Cortex of kidney (tissue), 1 donor: ENCODE measurements at places on chromosomes 11 and 22.

DNA sequence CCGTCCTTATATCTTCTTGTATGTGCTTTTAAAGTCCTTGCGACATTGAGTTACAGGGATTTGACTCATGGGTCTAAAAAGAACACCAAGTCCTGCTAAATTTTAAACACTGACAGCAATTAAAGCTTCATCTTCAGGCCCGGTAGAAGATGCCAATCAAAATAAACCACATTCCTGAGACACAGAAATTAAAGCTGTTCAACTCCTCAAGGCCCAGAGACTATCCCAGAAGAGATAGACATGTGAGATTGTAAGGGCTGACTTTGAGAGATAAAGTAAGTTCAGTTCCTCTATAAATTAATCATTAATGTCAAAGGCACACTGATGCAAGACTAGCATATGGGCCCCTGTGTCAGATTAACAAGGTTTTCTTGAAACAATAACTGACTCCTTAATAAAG is 49.8 kb downstream of the OSBPL5 start:
- no peak for DNase-seq

GRCh38 chr22:19419464-19420178 is 11.9 kb downstream of the HIRA start:
- no peak for DNase-seq

- no peak for DNase-seq
Observed at GRCh38 chr11:32792948-32793475, 1.4 kb downstream of the CCDC73 start.

DNA sequence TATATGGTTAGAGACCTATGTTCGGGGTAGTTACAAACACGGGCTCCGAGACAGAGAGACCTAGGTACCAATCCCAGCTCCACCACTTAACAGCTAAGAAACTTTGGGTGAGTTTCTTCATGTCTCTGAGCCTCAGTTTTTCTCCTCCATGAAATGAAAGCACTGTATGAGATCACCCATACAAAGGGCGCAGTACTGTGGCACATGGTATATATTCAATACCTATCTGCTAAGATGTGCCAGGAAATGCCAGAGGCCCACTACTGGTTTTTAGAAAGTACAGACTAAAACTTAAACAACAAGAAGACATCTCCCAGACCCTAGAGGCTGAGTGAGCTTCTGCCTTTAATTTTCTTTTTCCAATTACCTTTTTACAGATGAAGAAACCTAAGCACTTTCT is 69.5 kb downstream of the SLC1A2 start:
- no peak for DNase-seq

GRCh38 chr22:25120093-25120561 is 79.5 kb upstream of the CRYBB3 start:
- DNase-seq, result no peak

GRCh38 chr11:76601272-76601671 is 69.3 kb downstream of the LRRC32 start:
- no peak for DNase-seq

DNA sequence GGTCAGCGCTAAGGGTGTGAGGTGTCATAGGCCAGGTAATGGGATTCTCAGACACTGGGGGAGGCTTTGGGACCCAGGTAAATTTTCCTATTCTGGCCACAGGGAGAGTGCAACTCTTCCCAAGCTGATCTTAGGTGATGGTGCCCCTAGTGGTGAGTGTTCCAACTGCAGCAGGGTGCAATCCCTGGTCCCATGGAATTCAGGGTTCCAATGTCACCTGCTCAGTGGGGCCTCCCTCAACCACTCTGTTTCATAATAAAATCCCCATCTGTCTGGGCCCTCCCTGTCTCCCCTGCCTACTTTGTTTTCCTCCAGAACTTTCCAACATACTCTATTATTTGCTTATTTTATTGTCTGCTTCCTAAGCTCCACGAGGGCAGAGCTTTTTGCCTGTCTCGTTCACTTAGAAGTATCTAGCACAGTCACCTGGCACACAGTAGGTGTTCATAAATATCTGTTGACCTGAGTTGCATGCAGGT is 2.9 kb upstream of the SGSM1 start:
- DNase-seq, result no peak

- no peak for DNase-seq
Observed at GRCh38 chr11:4186464-4187054, 92.0 kb downstream of the RRM1 start.

DNA sequence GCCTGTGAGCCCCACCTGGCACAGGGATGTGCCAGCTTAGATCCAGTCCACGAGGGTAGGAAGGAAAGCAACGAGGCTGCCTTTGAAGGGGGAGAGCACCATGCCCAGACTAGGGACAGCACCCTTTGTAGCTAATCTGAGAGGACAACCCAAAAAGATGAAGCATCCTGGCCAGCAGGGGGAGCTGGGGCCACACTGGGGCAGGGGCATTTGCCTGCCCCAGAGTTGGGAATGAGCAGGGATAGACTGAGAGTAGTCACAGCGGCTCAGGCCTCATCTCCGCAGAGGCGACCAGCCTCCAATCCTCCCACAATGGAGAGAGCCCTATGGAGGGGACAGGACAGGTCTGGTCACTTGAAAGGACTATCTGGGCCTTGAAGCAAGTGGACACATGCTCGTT is 16.4 kb downstream of the LMO1 start:
- no peak for DNase-seq

- DNase-seq, result no peak
Observed at GRCh38 chr11:19903620-19904069, 191.0 kb downstream of the NAV2 start.

- no peak for DNase-seq
Observed at GRCh38 chr11:72762641-72763304, 10.6 kb upstream of the ARAP1 start.

DNA sequence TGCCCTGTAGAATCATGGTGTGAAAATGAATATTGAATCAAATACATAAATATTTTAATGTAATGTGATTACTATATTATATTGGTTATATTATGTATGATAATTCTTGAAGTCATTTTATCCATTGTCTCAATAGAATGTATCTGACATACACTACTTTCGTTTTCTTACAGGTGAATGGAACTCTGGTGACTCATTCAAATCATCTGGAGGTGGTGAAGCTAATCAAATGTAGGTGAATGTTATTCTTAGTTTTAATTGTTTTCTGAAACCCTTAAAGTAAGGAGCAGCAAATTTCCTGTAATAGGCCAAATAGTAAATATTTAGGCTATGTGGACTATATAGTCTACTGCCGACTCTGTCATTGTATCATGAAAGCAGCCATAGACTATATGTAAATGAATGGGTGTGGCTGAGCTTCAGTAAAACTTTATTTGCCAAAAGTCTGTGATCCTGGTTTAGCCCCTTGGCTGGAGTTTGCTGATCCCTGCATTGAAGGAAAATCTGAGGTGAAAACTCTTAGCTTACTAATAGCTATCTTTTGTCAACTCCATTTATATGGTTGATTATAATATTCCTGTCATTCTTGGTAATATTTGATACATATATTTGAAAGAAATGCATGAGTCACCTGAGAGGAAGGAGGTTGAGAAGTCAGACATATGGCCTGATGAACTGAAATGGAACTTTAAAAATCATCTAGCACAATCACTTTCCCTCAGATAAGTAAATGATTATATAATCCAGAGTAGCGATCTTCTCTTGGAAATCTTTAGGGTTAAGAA is 87.2 kb upstream of the GRIK4 start:
- no peak for DNase-seq

- DNase-seq, result no peak
Observed at GRCh38 chr11:120128392-120129119, 9.4 kb downstream of the TRIM29 start.

- no peak for DNase-seq
Observed at GRCh38 chr22:48342732-48343131, 1484.9 kb downstream of the BRD1 start.

GRCh38 chr11:82682003-82682751 is 51.5 kb downstream of the FAM181B start:
- no peak for DNase-seq

- DNase-seq, result no peak
Observed at GRCh38 chr11:19740586-19740985, 27.9 kb downstream of the NAV2 start.

DNA sequence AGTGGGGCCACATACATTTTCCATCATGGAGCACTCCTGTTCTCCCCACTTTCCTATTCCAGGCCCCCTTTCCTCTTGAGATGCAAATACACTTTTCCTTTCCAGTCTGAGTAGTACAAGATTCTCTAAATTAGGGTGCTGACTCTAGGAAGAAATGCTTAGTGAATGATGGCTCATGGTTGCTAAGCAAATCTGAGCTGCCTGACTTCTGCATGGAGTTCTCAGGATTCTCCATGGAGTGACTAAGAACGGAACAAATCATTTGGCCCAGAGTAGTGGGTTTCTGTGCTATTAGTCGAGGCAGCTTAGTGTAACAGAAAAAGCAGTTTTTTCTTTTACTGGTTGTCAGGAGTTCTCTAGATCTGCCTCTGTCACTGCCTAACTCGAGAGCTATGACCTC is 65.4 kb upstream of the NTM start:
- no peak for DNase-seq

- DNase-seq, result no peak
Observed at GRCh38 chr22:38097058-38097457, 13.1 kb upstream of the SLC16A8 start.

GRCh38 chr22:38468443-38469305 is 778 bp downstream of the KDELR3 start:
- no peak for DNase-seq

GRCh38 chr22:49013707-49014106 is 814.0 kb downstream of the BRD1 start:
- DNase-seq, result no peak

GRCh38 chr11:110295531-110296225 is 736 bp downstream of the RDX start:
- no peak for DNase-seq

GRCh38 chr22:36982136-36982535 is 37.1 kb downstream of the TST start:
- no peak for DNase-seq

- DNase-seq, result no peak
Observed at GRCh38 chr11:44320289-44320973, 10.5 kb upstream of the ALX4 start.

GRCh38 chr11:110331626-110332025 is 35.2 kb upstream of the RDX start:
- no peak for DNase-seq

- DNase-seq, result no peak
Observed at GRCh38 chr22:42257386-42257785, 13.1 kb downstream of the TCF20 start.

GRCh38 chr11:70912226-70912840 is 340.0 kb downstream of the SHANK2 start:
- DNase-seq, result no peak

DNA sequence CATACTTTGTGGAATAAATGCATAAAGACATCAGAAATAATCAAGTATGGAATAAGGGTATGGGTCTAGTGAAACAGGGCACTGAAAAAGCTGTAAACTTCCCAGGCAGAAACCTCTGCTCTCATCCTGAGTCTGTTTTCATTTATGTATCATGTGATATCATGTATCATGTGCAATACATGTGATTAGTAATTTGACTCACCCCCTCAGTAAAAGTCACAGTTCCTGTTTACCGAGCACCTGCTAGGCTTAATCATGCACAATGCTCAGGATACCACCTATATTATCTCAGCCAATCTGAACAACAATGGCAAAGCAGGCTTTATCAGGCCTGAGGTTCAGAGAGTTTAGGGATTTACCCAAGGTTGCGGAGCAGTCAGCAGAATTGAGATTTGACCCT is 250.6 kb upstream of the TENM4 start:
- DNase-seq, result no peak

- no peak for DNase-seq
Observed at GRCh38 chr11:11976481-11977127, 31.8 kb downstream of the DKK3 start.

GRCh38 chr11:133227632-133228111 is 304.6 kb downstream of the OPCML start:
- DNase-seq, result no peak

- no peak for DNase-seq
Observed at GRCh38 chr22:28506150-28506535, 173.5 kb downstream of the TTC28 start.

DNA sequence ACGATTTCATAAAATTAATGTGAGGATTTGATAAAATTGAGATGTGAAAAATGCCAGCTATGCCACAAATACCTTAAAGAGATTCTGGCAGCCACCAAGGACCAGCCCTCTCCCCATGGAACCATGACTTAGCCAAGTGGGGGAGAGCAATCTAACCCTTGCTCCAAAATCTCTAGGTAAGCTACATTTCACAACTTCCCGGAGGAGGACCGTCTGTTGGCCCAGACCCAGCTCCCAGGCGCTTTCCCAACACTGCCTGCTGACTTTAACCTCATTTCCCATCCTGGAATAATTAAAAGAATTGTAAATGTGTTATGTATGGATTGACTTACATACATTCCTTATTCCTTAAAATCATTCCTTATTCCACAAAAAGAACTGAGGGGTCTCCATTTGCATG is 47.5 kb upstream of the TENM4 start:
- no peak for DNase-seq

GRCh38 chr11:2944530-2944929 is 15.3 kb upstream of the PHLDA2 start:
- no peak for DNase-seq

DNA sequence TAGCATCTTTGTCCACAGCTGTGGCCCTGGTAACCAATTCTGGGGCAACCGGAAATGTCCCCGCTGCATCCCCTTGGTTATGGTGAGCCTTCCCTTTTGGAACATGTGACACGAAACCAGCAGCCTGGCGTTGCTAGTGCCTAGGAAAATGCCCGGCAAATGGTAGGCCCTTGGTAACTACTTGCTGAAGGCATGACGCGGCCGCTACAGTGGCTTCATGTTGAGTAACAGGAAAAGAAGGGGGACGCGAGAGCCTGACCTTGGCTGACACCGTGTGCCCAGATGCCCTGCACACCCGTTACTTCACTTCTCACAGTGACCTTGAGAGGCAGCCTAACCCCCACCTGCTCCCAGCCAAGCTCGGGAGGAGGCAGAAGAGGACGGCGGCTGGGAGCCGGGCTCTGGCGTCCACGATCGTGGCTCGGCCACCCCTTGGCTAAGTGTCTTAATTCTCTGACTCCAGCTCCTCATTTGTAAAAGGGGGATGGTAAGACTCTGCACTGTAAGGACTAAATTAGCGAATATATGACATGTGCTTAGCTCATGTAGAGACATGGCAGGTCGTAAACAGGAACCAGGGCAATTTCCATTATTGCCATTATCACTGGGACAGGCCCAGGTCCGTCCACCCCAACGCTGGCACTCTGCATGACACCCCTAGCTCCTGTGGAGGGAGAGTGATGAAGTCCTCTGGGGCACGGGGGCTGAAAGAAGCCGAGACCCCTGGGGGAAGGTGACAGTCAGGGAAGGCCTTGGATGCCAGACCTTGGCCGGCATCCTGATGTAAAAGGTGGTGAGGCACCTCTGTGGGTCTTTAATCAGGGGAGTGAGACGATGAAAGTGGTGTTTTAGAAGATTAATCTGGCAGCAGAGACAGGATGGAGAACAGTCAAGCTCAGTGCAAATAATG is 18.9 kb downstream of the IFT27 start:
- no peak for DNase-seq

- DNase-seq, result no peak
Observed at GRCh38 chr11:102967497-102967896, 12.0 kb upstream of the MMP13 start.

GRCh38 chr22:42357634-42358296 is 74.4 kb downstream of the NFAM1 start:
- no peak for DNase-seq
